ENCODE measurements at places on chromosomes 3 and 15.

GRCh38 chr3:5187920-5188418 is 462 bp downstream of the EDEM1 start:
- no peak for DNase-seq

DNA sequence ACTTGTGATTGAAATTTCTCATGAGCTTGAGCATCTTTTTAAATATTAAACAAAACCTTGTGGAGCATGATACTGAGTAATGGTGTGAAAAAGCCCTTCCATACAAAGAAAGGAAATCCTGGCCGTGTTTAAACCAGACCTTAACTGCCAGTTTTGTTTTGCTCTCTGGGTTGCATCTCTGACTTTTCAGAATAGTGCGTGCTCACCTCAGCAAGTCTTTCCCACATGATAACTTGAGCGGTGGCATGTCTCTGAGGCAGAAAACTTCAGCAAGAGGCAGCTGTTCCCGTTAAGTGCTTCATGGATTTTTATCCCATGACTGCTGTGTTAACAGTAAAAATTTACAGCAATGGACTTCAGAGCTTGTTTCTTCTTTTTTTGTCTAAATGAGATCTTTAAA is 393.3 kb downstream of the FEZF2 start:
- DNase-seq = no peak

DNA sequence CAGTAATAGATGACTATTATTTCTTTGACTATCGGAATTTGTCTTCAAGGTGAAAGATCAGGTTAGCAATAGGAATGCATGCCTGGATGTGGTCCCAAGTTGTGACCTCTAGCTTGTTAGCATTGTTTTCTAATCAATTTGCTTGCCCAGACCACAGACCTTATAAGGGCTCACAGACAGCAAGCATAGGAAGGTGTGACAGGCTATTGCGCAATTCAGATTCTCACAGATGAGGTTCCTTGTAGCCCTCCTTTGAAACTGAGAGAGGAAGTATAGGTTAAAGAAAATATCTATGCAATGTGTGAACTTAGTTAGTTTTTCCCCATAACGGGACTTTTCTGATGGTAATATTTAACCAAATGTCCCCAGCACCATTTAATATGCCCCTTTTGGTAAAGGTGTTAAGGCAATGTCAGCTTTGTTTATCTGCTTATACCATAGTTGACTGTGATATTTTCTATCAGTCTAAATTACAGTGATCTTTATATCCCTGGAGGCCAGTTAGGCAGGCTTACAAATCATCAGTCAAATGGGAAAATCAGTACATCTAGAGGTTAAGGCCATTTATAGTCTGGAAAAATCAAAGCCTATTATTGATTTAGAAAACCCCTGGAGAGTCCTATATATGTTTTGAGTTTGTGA is 168.1 kb upstream of the MBNL1 start:
- DNase-seq = no peak

DNA sequence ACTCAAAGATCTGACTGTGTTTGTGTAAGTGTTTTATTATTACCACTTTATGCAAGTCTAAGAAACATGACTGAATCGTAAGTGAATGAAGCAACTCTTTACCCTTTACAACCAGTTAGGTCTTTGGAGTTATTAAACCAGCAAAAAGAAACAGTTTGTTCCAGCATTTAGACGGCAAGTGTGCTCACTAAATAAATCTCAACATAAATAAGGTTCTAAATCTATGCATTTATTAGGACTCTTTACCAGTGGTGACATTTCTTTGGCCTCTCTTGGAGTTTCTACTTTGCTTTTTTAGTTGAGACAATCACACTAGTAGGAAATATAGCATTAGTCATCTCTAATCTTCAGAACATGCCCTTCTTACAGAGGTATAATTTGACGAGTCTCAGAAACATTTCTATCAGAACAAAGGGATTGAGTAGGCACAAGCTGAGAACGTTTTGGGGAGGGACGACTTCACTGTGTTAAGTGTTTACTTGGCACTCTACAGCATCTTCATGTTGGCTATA is 739.9 kb upstream of the NR2F2 start:
- DNase-seq = no peak

DNA sequence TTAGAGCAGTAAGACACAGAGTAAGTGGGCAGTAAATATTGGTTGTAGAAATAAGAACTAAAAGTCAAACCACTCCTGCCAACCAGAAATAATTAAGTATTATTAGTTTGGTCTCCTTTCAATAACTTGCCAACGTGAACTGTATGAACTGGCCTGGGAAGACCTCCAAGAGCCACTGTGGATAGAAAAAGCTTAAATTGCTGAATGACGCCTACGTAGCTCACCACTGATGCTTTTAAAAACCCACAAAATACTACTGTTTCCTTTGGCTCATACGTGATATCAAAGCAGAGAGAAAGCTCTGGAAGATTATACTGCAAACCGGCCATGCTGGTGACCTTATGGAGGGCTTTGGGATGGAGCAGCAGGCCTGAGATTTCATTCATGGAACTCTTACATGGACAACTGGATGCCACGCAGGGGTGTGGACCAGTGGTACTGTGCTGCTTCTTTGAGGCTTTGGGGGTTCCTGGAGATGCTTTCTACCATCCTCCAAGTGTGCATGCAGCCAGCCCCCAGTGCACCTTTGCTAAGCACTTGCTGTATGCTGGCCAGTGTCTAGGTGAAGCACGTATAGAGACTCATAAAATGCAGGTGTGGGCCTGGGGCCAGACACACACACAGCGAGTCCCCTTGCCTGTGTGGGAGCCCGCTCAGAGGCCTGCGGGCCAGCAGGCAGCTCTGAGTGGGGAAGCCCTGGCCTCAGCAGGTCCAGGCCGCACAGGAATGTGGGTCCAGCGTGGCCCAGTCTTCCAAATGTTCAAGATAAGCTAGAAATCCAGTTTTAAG is 66.8 kb downstream of the ABTB1 start:
- DNase-seq = no peak
